Neural progenitor cell (in vitro differentiated cells): ENCODE measurements at places on chromosomes 2 and 18. TPM values are rescaled to one million over a fixed set of nuclear protein-coding genes. Genes with fewer than 3 reads are reported as not detected.
A peak's percentile ranks its signal among the peaks of the same experiment; 100 is the strongest.

- no peak for DNase-seq
- no peaks in the 10 kb centered on the region for H3K27me3 ChIP-seq
- H3K4me1 ChIP-seq: peaks cover 23% of the 10 kb centered on the region
- H3K4me3 ChIP-seq: no peak overlapping the region
These were observed 52.8 kb upstream of the TGIF1 start for GRCh38 chr18:3397031-3397750.

DNA sequence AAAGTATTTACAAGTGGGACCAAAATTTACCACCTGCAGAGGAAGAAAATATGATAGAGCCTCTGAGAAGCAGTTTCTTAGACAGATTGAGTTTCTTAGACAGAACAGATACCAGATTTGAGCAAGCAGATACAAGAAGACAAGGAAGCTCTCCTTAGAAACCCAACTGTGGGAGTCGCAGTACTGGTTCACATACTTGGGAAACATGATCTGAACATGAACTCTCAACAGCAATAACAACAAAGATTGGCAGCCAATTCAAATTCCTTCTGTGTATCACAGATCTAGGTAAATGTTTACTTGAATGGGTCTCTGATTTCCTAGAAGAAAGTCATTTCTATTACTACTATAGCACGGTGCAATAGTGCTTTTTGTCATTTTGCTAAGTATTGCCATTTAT lies 82.1 kb downstream of the OLA1 start:
- H3K4me1 ChIP-seq: no peaks in the 10 kb centered on the region
- H3K27ac ChIP-seq: no peak overlapping the region
- no peaks in the 10 kb centered on the region for H3K27me3 ChIP-seq
- H3K4me3 ChIP-seq: no peak overlapping the region

- DNase-seq: no peak
- H3K4me3 ChIP-seq: no peak overlapping the region
- no peaks in the 10 kb centered on the region for H3K4me1 ChIP-seq
- no peak overlapping the region for H3K27ac ChIP-seq
- no peaks in the 10 kb centered on the region for H3K36me3 ChIP-seq
- no peaks in the 10 kb centered on the region for H3K27me3 ChIP-seq
These were observed 40.9 kb downstream of the TMEM247 start for GRCh38 chr2:46520130-46520711.

Gene TOGARAM2
- 0.04 and 0.62 TPM in 2 replicates for total RNA-seq

DNA sequence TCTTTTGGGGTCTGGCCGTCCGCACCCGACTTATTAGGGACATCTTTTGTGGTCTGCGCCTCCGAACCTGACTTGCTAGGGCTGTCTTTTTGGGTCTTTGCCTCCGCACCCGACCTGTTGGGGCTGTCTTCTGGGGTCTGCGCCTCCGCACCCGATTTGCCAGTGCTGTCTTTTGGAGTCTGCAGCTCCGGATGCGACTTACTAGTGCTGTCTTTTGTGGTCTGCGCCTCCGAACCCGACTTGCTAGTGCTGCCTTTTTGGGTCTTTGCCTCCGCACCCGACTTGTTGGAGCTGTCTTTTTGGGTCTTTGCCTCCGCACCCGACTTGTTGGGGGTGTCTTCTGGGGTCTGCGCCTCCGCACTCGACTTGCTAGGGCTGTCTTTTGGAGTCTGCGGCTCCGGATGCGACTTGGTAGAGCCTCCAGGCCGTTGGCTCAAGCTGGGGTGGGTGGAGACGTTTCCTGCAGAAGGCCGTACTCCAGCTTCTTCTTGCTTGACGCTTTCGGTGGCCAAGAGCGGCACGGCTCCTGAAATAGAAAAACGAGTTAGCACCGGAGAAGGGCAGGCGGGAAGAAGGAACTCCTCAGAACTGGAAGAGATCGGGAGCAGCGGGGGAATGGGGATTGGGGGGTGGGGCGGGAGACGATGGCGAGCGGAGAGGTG lies 498 bp downstream of the TGOLN2 start:
- H3K4me3 ChIP-seq: peak overlapping the region; percentile 79
- H3K36me3 ChIP-seq: no peaks in the 10 kb centered on the region
- peaks cover 30% of the 10 kb centered on the region for H3K4me1 ChIP-seq

- DNase-seq: no peak
- H3K4me3 ChIP-seq: no peak overlapping the region
- peaks cover 10% of the 10 kb centered on the region for H3K4me1 ChIP-seq
- no peak overlapping the region for H3K27ac ChIP-seq
These were observed 218.9 kb downstream of the NDUFA10 start for GRCh38 chr2:239806276-239806675.

Gene FAM237A
- total RNA-seq: not detected in 2 replicates
